ENCODE measurements at places on chromosomes 7 and 10.

GRCh38 chr10:86855513-86855912 is 99.1 kb downstream of the BMPR1A start:
- DNase-seq, result no peak

DNA sequence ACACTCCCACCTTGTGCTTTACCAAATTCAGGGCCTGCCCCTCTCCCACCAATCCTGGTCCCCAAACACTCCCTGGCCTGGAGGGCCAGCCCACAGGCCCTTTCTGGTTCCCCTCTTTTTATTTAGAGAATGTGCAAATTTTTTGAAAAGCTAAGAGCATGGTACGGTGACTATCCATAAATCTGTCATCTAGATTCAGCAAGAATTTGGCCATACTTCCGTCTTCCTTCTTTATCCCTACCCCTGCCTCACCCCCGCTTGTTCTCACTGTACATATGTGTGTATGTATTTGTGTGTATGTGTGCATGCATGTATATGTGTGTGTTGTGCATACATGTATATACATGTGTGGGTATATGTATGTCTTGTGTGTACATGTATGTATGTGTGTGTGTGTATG is 8.1 kb upstream of the TBRG4 start:
- no peak for DNase-seq

DNA sequence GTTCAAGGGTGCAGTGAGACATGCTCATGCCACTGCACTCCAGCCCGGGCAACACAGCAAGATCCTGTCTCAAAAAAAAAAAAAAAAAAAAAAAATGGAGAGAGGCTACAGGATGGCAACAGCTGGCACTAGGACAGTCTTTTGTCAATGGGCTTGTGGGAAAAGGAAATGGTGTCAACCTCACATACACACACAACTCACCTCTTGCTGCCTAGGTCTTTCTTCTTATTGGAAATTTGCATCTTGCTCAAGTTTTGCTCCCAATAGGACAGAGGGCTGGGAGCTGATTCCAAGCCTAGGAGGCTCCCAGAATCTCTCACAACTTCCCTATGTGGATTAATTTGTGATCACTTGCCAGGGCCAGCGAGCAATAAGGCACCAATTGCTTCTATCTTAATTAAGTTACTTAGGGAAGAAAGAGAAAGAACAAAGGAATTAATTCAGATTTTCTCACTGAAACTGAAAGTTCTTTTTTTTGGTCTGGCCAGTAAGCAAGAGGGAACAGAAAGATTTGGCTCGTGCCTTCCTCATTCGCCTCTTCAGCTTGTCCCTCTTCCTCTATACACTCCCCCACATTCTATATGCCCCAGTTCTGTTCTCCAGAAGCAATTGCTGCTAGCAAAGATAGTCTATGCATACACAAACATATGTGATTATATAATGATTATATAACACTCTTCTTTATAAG is 33.8 kb downstream of the MAP3K8 start:
- DNase-seq, result no peak

GRCh38 chr7:4634166-4634565 is 47.9 kb upstream of the FOXK1 start:
- DNase-seq, result no peak

DNA sequence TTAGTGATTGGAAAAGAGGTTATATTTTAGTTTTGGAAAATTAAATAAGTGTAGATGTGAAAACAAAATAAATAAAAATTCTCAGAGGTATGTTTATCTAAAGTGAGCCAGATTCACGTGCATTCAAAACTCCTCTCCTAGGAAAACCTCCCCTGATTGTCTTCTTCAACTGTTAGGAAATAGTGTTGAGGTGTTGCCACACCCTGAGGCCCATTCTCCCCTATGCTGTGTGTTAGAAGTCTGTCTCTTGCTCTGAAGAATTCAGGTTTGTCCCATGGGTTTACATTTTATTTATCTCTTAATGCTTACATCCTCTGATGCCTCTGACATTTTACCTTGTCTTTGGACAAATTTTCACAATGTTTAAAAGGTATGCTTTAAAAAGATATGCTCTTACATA is 40.3 kb downstream of the PTPRE start:
- no peak for DNase-seq

GRCh38 chr10:114215033-114215432 is 24.0 kb upstream of the VWA2 start:
- DNase-seq, result no peak

DNA sequence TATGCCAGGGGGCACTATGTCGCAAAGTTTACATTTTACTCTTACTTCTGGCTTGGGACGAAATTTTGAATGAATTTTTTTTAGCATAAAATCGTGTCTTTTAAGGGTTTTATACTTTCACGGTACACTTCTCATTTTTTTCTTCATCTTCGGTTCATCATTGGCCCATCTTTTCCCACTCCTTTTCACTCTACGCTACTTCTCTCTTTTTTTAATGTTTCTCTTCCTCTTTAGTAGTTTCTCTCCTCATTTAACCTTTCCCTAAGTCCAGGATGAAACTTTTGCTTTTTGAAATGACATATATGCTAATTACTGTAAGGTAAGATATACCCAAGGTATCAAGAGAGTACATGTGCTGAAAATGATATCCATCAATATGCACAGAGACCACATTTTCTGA is 39.5 kb downstream of the C7orf33 start:
- no peak for DNase-seq

DNA sequence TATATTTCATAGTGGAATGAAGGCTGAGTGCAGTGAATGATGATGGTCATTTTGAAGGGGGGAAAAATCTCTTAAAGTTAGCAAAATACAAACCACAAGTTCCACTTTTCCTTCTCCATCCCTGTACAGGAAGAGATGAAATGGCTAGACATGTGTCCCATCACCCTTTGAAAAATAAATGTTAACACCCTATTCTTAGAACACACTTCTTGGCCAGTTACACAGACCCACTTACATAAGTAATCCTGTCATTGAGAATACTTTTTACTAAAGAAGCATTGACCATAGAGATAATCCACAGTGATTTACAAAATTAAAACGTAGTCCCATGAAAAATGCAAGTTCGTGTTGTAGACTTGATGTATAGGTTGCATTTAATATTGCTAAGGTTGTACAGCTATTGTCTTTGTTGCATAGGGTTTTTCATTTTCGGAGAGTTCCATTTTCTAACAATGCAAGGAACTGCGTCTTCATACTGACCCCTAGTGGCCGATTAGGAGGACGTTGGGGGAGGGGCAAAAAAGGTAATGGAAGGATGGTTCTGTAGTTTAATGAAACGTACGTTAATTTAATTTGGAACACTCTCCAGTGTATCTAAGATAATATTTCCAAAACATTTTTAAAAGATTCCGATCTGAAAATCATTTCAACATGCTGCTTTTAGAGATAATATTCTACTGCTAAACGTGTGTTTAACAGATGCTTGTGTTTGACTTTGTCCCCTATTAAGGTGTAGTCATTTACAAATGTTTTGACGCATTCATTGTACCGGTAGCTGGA is 60.9 kb downstream of the ARMC3 start:
- no peak for DNase-seq

Measured in left renal cortex interstitium (tissue), 4 donors.